Amniotic stem cell (primary cell): ENCODE measurements at places on chromosomes 2 and 18.

DNA sequence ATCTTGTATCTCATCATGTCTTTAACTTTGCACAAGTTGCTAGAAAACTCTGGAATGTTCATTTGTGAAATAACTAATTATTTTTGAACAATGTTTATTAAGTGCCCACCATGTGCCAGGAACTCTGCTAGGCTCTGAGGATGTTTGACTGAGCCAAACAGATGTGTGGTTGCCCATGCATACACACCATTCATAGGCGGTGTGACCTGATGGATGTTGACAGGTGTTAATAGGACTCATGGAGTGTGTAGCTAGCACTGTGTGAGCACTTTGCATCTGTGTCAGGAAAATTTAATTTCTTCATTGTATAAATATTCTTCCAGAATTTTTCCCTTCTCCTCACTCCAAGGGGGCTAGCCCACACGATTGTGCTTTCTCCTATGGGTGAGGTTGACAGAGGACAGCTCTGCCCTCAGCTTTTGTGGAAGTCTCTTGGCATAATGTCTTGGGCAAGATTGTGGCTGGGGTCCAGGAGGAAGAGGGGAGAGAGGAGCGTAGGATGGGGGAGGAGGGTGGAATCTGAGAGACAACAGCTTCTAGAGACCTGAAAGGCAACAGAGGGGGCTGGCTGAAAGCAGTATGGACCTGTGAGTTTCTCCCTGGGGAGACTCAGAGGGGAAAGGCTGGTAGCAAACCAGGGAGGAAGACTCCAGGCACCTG lies 214.6 kb upstream of the CXCR4 start:
- DNase-seq = no peak

GRCh38 chr2:180077295-180077906 lies 70.3 kb upstream of the CWC22 start:
- DNase-seq = no peak

DNA sequence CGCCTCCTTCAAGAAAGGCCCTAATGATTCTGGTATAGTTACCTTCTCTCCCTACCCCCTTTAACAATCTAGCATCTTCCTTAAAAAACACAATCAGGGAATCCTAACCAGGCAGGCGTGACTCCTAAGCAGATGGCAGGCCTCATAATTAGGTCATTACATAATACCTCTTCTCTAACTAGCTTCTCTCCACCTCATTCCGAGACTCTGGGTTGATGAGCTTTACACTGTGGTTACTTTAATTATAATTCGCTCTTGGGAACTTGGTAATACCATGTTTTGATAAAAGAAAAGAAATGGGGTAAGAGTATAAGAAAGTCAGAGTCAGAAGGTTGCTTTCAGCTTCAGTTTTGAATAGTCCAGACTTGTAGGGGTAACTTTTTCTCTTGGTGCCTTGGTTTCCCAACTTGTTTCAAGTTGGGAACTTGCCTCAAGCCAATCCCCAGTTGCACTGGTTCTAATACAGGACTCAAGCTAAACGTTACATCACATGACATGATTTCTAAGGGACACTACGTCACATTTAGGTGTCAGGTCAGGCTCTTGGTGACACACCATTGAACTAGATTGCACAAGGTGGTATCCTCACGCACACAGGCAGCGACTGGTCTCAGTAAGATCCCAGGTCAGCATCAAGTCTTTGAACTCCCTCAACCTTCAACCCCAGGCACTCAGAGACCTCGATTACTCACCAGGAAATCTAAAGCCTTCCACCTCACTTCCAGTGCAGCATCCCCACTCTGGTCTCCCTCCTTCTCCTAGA lies 59.2 kb downstream of the AAK1 start:
- DNase-seq = no peak

DNA sequence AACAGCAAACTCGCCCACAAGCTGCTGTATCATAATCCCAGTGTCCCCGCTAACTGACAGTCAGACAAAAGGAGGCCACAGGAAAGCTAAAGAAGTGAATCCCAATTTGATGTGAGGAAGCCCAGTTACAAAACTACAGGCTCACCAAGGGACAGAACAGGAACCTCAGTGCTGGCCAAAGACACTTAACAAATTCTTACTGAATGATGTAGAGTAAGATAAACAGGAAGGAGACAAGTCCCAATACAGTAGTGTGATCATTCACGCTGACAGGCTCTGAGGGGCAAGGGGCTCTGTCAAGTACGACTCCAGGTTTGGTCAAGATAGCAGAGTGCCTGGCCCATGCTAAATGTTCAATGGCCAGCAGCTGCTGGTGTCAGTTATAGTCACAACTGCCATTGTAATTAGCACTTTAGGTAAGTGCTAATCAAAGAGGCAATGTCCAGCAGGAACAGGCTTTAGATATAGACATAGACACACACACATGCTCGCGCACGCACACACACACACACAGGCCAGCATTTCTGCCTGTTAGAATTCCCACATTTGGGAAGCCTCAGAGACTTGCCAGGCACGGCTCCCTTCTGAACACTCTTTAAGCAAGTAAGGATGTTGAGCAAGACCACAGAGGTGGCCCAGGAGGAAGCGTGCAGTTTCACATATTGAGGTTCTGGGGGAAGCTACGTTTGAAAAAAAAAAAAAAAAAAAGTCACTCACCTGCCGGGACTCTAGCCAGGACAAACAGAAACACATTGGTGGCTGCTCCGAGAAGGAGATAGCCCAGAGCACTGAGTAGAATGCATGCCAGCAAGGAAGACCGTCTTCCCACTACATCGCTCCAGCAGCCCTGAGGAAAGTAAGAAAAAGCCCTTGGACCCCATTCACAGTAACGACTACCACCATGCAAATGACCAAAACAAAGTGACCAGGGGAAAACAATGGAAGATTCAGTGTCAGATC lies 35.4 kb upstream of the TMEM182 start:
- no peak for DNase-seq

GRCh38 chr2:113000436-113000835 lies 4.8 kb upstream of the IL36A start:
- DNase-seq = no peak

DNA sequence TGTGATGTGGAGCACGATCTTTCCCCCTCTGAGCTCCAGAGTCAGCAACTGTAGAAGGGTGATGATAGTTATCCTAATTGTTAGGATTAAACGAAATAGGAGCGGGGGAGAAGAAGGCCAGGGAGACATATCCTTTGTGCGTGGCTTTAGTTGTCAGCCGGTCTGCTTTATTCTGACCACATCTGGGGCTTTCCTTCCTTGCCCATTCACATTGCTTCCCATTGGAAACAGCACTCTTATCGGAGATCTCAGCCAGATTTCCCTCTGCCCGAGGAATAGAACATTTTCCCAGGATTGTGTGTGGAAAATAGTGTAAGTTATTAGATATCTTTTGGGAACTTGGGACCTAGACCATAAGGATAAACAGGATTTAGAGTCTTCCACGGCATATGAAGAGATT lies 1.5 kb downstream of the RALB start:
- DNase-seq = no peak

DNA sequence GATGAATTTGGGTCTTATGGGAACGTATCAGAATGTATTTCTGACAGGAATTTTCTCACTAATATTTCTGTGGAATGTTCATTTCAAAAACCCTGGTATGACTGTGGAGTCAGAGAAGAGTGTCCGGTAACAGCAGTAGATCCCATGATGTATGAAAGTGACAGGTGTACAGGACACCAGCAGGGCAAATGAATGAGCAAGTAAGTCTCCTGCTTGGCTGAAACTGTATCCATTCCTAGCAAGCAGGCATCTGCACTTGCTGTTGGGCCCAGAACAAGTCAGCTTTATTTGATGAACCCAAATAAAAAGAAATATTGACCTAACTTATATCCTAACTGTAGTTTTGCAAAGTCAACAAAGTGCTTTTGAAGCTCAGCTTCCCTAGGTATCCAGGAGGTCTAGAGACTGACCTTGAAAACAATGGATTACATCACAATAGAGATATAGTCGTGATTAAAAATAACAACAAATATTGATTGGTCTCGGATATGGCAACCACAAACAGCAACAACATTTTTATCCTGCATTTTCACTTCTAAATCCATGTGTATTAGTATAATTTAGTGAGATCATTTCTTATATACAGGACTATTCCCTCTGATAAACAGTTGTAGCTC lies 37.6 kb downstream of the NXPH2 start:
- DNase-seq = no peak

DNA sequence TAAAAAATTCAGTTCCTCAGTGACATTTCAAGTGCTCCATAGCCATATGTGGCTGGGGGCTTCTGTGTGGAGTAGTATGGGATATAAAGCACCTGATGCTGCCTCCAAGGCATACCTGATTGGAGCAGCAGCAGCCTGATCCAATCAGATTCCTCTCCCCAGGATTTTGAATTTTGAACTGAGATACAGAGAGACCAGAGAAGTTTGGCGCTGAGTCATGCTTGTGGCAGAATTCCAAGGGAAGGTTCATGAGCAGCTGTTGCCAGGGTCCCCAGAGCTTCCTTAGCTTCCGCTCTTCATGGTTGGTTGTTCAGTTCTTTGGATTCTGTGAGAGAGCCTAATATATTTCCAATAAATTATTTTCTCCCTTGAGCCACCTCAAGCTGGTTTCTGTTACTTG lies 29.0 kb upstream of the CFAP36 start:
- DNase-seq = no peak

- no peak for DNase-seq
Observed at GRCh38 chr2:102082571-102083392, 59.8 kb upstream of the IL1R1 start.

- no peak for DNase-seq
Observed at GRCh38 chr18:8559612-8560186, 49.5 kb upstream of the RAB12 start.

DNA sequence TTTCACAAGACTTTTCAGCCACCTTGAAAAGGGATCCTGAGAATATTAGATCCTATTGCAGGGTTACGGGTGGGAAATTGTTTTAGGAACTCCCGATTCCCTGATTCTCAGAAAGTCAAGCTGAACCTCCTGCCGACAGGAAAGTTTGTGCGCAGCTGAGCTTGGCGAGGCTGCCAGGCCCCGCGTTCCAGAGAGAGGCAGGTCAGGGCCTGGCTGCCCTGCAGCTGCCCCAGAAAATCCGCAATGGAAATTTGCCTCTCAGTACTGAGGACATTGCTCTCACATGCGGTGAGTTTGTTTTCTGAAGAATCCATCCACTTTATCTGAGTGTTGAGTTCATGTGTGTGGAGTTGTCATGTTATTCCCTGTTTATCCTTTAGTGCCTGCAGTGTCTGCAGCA lies 144.2 kb downstream of the RTP5 start:
- no peak for DNase-seq
